Lung (tissue), 17 donors: ENCODE measurements at places on chromosomes 6 and 20. TPM values are rescaled to one million over a fixed set of nuclear protein-coding genes. Genes with fewer than 3 reads are reported as not detected.
A peak's percentile ranks its signal among the peaks of the same experiment; 100 is the strongest.

The TREML2 gene
- total RNA-seq = 1.4 TPM

The ASIP gene
- total RNA-seq = not detected

The TFAP2D gene
- total RNA-seq = not detected

The CALHM6 gene
- 6.0 TPM for total RNA-seq

The DCDC2 gene
- total RNA-seq = 14.2 TPM

The C2 gene
- total RNA-seq = 28.6 TPM

The CLDN20 gene
- total RNA-seq = not detected

The ESF1 gene
- 9.8 TPM for total RNA-seq

The HLA-DOA gene
- total RNA-seq = 20.7 TPM

The SMIM8 gene
- total RNA-seq = 9.3 TPM

DNA sequence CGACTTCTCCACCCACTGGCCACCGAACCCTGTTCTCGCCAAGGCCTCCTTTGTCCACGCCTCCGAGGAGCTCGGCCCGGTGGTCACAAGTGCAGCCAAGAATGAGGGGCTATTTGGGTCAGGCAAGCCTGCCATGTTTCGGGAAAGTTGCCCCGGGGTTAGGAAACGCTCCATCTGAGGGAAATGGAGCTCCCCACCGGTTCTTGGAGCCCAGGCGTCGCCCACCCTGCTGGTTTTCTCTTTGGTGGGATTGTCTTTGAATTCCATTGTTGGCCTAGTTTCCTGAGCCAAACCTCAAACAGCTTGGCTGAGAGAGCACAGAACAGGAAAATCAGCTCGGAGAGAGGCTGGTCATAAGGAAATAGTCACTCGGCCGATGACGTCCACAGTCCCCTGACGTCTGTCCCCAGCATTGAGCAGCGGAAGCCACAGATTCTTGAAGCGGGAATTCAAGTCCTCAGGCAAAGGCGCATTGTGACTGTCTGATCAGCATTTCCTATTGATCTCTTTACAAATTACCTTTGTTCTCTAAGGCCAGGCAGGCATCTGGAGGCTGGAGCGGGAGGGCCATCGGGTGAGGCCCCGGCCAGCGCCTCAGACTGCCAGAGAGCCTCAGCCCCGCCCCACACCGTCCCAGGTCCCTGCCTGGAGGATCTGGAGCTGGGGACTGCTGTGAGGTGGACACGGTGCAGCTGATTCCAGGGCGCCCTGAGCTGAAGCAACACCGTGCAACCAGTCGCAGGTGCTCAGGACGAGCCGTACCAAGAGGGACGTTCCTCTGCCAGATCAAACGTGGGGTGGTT lies 138.6 kb downstream of the DLL1 start:
- H3K27ac ChIP-seq = peak overlapping the region; percentile 87
- no peaks in the 10 kb centered on the region for H3K36me3 ChIP-seq
- H3K27me3 ChIP-seq = no peaks in the 10 kb centered on the region
- no peak overlapping the region for H3K4me3 ChIP-seq

- H3K27me3 ChIP-seq = no peaks in the 10 kb centered on the region
- no peaks in the 10 kb centered on the region for H3K36me3 ChIP-seq
- H3K27ac ChIP-seq = peak overlapping the region; percentile 82
- H3K4me1 ChIP-seq = peaks cover 43% of the 10 kb centered on the region
- DNase-seq = no peak
Observed at GRCh38 chr6:87154641-87154992, 748 bp upstream of the ZNF292 start.

- no peak for DNase-seq
- H3K36me3 ChIP-seq = no peaks in the 10 kb centered on the region
- H3K4me1 ChIP-seq = peaks cover 20% of the 10 kb centered on the region
- no peak overlapping the region for H3K4me3 ChIP-seq
Observed at GRCh38 chr6:154356113-154356512, 490 bp downstream of the IPCEF1 start.

DNA sequence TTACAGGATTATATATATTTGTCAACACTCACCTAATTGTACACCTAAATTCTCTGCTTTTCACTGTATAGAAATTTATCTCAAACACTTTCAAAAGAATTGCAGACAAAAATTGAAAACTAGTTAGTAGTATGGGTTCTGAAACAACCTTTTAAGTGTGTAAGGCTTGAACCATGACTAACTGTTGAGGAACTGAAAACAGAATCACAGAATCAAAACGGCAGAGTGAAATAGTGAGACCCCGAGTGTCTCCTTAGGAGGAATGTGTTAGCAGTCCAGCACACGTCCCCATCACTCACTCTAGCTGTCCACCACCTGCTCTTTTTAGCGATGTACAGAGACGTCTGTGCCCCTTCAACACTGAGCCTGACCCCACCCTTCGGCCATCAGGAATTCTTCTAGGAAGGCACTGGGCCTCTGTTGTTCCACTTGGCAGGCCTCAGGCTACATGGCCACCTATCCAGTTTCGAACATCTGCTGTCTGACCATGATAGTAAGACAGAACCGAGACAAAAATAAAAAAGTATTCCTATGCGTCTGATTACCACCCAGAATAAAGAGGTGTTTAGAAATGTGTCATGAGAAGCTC lies 227.4 kb downstream of the C6orf118 start:
- no peak for DNase-seq
- H3K4me3 ChIP-seq = no peak overlapping the region
- H3K27me3 ChIP-seq = no peaks in the 10 kb centered on the region

- no peak overlapping the region for H3K4me3 ChIP-seq
- DNase-seq = no peak
- H3K36me3 ChIP-seq = no peaks in the 10 kb centered on the region
- no peaks in the 10 kb centered on the region for H3K4me1 ChIP-seq
Observed at GRCh38 chr6:80357674-80358073, 251.2 kb downstream of the BCKDHB start.

DNA sequence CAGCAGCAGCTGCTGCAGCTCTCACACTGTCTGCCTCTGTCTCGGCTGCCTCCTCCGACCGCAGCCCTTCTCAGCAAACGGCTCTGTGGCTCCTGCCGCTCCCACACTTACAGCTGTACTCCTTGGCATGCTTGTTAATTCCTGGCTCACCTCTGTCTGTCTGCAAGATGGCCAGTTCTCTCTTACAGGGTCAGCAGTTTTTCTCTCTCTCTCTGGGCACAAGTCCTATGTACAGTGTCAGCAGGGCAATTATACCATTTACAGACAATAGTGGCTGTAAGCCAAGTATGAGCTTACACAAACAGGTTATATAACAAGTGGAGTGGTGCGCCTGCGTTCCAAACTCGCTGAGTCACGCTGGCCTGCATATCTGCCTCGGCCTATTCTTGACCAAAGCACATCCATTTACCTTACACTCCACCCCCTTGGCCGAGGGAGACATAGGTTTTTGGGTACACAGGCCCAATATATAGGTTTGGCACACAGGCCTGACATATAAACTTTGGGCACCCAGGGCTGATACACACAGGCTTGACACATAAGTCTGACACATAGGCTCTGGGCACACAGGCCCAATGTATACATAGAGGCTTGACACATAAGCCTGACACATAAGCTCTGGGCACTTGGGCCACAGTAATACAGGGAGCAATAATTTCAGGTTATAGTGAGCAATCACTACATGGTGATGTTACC lies 4.4 kb downstream of the ZKSCAN3 start:
- no peaks in the 10 kb centered on the region for H3K36me3 ChIP-seq
- peak overlapping the region; percentile 3 for H3K4me3 ChIP-seq
- H3K4me1 ChIP-seq = peaks cover 6% of the 10 kb centered on the region
- H3K27ac ChIP-seq = peak overlapping the region; percentile 94
- no peaks in the 10 kb centered on the region for H3K27me3 ChIP-seq

- no peaks in the 10 kb centered on the region for H3K4me1 ChIP-seq
- DNase-seq = no peak
- no peak overlapping the region for H3K27ac ChIP-seq
- no peak overlapping the region for H3K4me3 ChIP-seq
- no peaks in the 10 kb centered on the region for H3K36me3 ChIP-seq
Observed at GRCh38 chr20:40982415-40983145, 46.0 kb upstream of the TOP1 start.

- DNase-seq = peak; percentile 70
- H3K27me3 ChIP-seq = no peaks in the 10 kb centered on the region
- no peaks in the 10 kb centered on the region for H3K36me3 ChIP-seq
- H3K4me1 ChIP-seq = peaks cover 12% of the 10 kb centered on the region
- H3K4me3 ChIP-seq = no peak overlapping the region
Observed at GRCh38 chr6:68778356-68779020, 143.4 kb downstream of the ADGRB3 start.

DNA sequence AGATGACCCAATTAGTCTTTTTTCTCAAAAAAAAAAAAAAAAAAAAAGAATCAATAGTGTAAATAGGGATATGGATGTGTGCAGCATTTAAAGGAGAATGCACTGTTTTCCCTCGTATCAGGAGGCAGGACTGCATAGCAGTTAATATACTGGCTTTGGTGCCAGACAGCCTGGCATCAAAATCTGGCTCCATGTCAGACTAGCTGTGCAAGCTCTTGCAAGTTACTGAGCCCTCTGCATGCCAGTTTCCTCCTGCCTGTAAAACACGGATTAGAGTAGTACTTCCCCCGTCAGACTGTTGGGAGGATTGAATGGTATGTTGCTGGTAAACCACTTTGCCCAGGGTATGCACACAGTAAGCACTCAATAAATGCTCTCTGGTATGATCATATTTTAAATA lies 594.2 kb upstream of the CHD6 start:
- H3K36me3 ChIP-seq = no peaks in the 10 kb centered on the region
- H3K4me1 ChIP-seq = no peaks in the 10 kb centered on the region
- H3K27ac ChIP-seq = no peak overlapping the region
- no peak overlapping the region for H3K4me3 ChIP-seq
- no peaks in the 10 kb centered on the region for H3K27me3 ChIP-seq
- no peak for DNase-seq

DNA sequence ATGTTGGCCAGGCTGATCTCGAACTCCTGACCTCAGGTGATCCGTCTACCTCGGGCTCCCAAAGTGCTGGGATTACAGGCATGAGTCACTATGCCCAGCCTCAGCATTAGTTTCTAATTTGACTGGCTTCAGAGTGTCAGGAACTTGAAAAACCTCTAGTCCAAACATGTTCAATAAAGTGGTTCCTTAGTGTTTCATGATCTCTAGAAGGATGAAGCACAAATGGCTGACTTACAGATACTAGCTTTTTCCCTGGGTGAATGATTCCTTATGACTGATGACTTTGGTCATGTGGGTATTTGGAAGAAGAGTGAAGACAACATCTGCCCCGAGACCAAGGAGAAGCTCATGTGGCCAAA lies 16.4 kb downstream of the GLYATL3 start:
- DNase-seq = no peak
- no peaks in the 10 kb centered on the region for H3K4me1 ChIP-seq
- H3K4me3 ChIP-seq = no peak overlapping the region
- H3K36me3 ChIP-seq = no peaks in the 10 kb centered on the region

- H3K36me3 ChIP-seq = no peaks in the 10 kb centered on the region
- no peak overlapping the region for H3K27ac ChIP-seq
- peak; percentile 19 for DNase-seq
- H3K4me1 ChIP-seq = peaks cover 4% of the 10 kb centered on the region
Observed at GRCh38 chr6:143158113-143158581, 97.5 kb downstream of the AIG1 start.

GRCh38 chr6:53347250-53347920 lies 1.4 kb downstream of the ELOVL5 start:
- peak overlapping the region; percentile 99 for H3K27ac ChIP-seq
- DNase-seq = peak; percentile 52
- H3K4me1 ChIP-seq = peaks cover 12% of the 10 kb centered on the region
- no peaks in the 10 kb centered on the region for H3K27me3 ChIP-seq
- H3K36me3 ChIP-seq = no peaks in the 10 kb centered on the region

DNA sequence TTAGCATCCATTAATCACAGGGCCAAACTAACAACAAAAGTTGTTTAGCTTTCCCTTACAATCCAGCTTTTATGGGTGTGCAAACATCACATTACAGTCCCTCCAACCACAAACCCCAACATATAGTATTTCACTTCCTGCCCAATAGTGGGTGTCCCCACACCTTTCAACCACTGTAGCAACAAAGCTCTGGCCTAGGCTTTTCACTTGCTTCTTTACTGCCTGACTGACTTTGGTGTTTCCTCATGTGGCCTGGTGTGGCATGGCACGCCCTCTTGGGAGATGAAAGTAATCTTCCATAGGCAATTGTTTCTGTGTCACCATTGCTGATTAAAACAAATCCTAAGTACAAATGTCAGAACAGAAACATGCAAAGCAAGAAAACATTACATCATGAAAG lies 46.3 kb downstream of the MCM8 start:
- no peak overlapping the region for H3K27ac ChIP-seq
- no peak for DNase-seq
- H3K27me3 ChIP-seq = no peaks in the 10 kb centered on the region

GRCh38 chr20:8216375-8217200 lies 84.5 kb downstream of the PLCB1 start:
- peaks cover 9% of the 10 kb centered on the region for H3K4me1 ChIP-seq
- DNase-seq = no peak
- no peaks in the 10 kb centered on the region for H3K36me3 ChIP-seq

- no peaks in the 10 kb centered on the region for H3K36me3 ChIP-seq
- no peaks in the 10 kb centered on the region for H3K27me3 ChIP-seq
- no peaks in the 10 kb centered on the region for H3K4me1 ChIP-seq
- H3K4me3 ChIP-seq = no peak overlapping the region
Observed at GRCh38 chr6:107853230-107853629, 29.1 kb upstream of the SCML4 start.

DNA sequence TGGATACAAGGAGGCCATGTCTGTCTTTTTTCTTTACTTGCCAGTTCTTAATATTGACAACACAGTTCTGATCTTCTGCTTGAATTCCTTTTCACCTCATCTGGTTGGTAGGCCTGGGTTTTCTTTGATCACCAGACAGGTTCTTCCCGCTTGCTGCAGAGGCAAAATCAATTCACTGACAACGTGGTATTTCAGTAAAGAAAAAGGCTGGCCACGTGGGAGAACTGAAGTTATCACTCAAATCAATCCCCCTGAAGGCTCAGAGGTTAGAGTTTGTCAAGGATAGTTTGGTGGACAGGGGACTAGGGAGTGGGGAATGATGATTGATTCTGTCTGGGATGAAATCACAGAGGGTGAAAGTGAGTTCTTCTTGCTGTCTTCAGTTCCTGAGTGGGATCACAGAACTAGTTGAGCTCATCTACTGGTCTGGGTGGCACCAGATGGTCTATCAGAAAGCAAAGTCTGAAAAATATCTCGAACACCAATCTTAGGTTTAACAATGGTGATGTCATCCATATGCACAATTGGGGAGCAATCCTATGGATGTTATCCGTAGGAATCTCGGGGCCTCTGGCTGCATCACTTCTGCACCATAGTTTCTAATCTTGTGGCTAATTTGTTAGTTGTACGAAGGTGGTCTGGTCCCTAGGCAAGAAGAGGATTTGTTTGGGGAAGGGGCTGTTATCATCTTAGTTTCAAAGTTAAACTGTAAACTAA lies 37.3 kb upstream of the OLIG3 start:
- no peak overlapping the region for H3K4me3 ChIP-seq
- no peak overlapping the region for H3K27ac ChIP-seq
- no peak for DNase-seq
- H3K27me3 ChIP-seq = no peaks in the 10 kb centered on the region
- no peaks in the 10 kb centered on the region for H3K36me3 ChIP-seq

GRCh38 chr20:60271597-60271996 lies 313.4 kb downstream of the CDH26 start:
- H3K27me3 ChIP-seq = no peaks in the 10 kb centered on the region
- H3K36me3 ChIP-seq = no peaks in the 10 kb centered on the region
- no peak overlapping the region for H3K27ac ChIP-seq
- H3K4me3 ChIP-seq = no peak overlapping the region

GRCh38 chr6:5557506-5557905 lies 296.2 kb downstream of the FARS2 start:
- no peak overlapping the region for H3K4me3 ChIP-seq
- DNase-seq = no peak
- no peaks in the 10 kb centered on the region for H3K4me1 ChIP-seq
- H3K36me3 ChIP-seq = no peaks in the 10 kb centered on the region
- H3K27me3 ChIP-seq = no peaks in the 10 kb centered on the region
